Sciatic nerve (tissue), 2 donors: ENCODE measurements at places on chromosomes 2 and 18.

DNA sequence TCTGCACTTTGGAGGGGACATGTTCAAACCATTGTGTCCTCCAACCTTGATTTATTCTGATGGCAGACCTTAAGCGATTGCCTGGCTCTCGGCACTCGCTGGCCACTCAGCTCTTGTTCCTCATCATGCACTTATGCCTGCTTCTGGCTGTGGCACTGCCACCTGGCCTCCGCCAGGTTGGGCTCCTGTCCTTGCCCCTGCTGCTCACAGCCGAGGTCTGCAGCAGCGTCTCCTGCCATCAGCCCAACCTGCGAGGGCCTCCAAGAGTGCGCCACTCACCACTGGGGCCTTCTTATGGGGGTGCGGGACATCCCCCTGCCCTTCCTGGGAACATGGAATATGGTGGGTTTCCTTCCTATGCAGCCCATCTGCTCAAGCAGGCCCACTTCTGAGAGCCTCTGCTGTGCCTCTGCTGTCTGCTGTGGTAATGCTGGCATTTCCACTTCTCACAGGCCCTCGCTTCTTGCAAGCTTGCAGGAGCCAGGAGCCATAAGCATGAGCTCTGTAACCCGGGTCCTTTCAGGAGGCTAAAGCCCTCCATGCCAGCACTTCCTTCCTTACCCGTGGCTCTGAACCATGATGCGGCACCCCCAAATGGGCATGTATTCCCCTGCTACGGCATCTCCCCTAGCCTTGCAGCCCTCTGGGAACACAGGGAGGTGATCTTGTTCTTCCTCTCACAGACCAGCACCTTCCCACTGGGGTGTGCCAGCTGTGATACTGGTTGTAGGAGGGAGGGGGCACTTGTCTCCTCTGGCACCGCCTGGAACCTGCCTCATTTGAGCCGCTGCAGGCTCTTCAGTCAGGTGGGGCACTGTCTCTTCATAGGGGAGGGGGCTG, 58.6 kb upstream of the HS6ST1 start:
- DNase-seq, result peak; percentile 46

DNA sequence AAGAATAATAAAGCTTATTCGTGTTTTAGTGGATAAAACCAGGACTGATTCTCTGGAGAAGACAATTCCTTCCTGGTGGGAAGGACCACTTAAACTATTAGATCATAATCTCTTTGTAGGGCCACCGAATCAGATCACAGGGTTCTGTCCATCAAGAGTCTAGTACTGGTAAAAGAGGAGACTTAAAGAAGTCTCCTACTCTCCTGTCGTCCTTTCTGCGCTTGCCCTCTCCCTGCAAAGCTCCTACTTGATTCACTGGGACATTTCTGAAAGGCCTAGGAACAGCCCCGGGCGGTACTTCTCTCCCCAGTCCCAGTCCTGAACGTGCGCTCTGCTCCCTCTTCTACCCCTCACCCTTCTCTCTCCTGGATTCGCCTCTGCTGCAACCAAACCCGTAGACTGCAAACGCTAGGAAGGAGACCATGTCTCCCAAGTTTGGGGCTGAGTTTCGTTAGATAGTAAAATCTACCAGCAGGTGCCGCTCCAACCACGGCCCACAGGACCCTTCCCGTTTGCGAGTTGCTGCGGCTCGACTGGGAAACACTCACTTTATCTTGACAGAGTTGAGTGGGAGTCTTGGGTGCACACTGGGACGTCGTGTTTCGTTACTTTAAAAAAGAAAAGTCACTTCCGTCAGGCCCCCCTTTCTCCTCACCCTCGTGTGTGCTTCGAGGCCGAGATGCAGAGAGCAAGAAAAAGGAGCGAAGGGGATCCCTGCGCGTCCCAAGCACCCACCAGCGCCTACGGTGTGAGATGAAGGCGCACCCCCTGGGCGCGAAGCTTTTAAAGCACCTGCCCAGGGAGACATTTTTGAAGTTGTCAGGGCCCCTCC, 923 bp downstream of the FIGLA start:
- DNase-seq, result peak; percentile 83

DNA sequence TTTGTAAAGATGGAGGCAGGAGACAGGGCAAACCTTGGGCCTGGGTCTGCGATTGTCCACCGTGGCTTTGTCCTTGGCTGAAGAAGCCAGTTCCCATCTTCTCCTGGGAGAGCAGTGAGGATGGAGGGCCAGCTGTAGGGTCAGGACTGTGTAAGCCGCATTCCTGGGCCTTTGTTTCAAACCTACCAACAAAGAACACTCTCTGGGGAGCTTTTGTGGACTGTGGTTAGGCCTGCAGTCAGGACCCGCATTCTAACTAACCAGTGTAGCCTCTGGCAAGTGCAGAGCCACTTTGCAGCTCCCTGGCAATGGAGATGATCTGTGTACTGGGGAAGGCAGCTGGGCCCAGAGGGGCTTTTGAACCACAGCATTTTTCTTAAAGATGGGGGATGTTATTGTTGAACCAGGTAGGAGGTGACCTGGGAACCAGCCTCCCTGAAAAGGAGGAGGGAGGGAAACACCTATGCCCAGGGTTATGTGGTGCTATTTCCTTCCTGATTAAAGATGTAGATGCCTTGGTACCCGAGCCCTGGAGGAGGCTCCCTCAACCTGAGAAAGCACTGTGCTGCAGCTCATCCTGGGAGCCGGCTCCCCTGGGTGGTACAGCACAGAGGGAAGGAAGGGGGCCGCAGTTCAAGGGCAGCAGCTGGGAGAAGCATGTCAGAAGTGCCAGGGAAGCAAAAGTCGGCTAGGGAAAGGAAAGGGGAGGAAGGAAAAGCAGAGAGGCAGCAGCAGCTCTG, 12.7 kb upstream of the SMAD4 start:
- DNase-seq, result no peak

- DNase-seq, result no peak
Measured at GRCh38 chr2:69770193-69770702, 28.3 kb downstream of the ANXA4 start.

GRCh38 chr2:187879491-187879890, 325.3 kb upstream of the TFPI start:
- no peak for DNase-seq

DNA sequence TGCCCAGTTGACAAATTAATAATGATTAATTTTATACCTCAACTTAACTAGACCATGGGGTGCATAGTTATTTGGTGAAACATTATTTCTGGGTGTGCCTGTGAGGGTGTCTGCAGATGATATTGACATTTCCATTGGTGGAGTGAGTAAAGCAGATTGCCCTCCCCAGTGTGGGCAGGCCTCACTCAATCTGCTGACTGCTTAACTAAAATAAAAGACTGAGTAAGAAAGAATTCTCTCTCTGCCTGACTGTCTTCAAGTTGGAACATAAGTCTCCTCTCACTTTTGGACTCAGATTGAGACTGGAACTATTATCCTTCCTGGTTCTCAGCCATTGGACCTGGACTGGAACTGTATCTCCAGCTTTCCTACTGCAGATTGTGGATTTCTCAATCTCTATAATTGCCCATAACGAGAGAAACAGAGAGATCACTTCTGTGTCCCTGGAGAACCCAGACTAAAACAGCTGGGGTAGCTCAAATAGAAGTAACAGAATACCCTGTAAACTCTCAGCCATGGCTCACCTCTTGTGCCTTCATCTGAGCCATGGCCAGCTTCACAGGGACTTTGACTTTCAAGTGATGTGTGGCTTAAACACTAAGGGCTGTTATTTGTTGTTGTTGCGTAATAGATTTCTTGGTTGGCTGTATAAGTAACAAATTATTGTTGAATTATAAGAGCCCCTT, 575.3 kb upstream of the RAB6C start:
- no peak for DNase-seq

DNA sequence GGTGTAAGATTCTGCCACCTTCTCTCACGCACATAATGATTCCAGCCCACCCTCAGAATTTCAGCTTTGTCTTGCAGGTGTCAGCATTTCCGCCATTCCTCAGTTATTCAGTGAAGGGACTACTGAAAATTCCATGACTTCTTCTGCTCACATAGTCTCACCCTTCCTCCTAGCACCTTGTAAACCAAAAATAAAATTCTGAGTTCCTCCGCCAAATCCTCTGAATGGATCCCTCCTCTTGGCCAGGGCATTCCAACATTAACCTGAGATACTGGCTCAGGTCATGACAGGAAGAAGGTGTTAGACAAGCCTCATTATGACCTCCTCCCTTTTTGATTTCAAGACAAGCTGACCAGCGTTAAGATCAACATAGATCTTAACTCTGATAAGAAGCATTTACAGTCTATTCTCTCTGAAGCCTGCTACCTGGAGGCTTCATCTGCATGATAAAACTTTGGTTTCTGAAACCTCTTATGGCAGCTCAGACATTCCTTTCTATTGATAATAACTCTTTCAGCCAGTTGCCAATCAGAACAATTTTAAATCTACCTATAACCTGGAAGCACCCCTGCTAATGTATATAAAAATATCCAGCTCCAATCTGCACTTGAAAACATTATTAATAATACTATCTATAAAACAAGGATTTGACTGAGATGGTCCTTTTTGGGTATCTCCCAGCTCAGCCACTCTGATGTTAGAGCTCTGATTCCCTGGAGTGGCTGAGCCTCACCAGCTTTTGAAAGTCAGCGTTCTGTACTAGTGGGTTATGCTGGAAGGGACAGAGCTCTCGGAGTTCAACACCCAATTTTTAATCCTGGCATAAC, 136.4 kb upstream of the APCDD1 start:
- DNase-seq, result no peak
